ENCODE measurements at places on chromosomes 6 and 20.

GRCh38 chr20:57508381-57508780 lies 16.6 kb downstream of the CTCFL start:
- no peak for DNase-seq

GRCh38 chr6:34317882-34318498 lies 69.2 kb upstream of the SMIM29 start:
- DNase-seq = no peak

GRCh38 chr6:81768150-81768942 lies 15.9 kb upstream of the TENT5A start:
- DNase-seq = no peak

- no peak for DNase-seq
Observed at GRCh38 chr6:4460586-4461475, 315.4 kb upstream of the CDYL start.

- no peak for DNase-seq
Observed at GRCh38 chr20:22106308-22106938, 401.0 kb downstream of the PAX1 start.

GRCh38 chr6:167826896-167827582 lies at the start of gene AFDN:
AFDN (plus strand) TSS chr6:167826911; CDS start chr6:167827133, 222 bp downstream.
- DNase-seq = peak; percentile 66

GRCh38 chr6:65126667-65127066 lies 580.4 kb downstream of the EYS start:
- DNase-seq = no peak

GRCh38 chr20:58884966-58885365 lies 32.5 kb downstream of the GNAS start:
- DNase-seq = no peak

DNA sequence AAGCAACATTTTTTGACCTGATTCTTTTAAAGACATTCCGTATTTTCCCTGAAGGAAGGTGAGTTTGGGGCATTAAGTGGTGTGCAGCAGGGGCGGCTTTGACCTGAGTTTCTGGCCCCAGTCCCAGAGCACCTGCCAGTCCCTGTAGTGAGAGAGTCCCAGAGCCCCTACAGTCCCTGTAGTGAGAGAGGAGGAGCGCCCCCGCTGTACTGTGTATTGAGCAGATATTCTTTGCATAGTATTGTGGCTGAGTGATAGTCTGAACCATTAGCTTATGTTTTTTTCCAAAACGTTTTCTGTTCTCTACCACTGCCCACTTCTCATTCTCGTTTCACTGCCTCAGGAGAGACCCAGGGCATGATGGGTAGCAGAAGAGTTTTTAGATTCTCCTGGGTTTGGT lies 17.2 kb upstream of the SH3BGRL2 start:
- DNase-seq = no peak

DNA sequence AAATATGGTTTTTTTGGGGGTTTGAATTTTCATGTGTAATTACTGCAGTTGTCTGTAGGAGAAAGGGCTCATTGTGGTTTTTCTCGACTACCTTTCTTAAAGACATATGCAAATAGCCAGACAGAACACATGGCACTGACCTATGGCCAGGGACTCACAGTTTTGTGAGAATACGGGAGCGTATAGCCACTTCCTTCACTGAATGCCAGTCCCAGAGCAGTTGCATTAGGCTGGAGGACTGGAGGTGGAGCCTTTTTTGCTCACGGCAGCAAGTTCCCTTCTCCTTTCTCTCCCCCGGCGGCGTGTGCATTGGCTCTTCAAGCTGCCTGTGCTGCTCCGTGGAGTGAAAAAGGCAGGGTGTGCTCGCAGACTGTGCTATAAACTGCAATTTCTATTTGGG lies 114.9 kb downstream of the AKAP7 start:
- DNase-seq = no peak

- no peak for DNase-seq
Observed at GRCh38 chr6:163212123-163212522, 202.4 kb upstream of the QKI start.

- DNase-seq = no peak
Observed at GRCh38 chr6:117467876-117468275, 14.6 kb upstream of the DCBLD1 start.

DNA sequence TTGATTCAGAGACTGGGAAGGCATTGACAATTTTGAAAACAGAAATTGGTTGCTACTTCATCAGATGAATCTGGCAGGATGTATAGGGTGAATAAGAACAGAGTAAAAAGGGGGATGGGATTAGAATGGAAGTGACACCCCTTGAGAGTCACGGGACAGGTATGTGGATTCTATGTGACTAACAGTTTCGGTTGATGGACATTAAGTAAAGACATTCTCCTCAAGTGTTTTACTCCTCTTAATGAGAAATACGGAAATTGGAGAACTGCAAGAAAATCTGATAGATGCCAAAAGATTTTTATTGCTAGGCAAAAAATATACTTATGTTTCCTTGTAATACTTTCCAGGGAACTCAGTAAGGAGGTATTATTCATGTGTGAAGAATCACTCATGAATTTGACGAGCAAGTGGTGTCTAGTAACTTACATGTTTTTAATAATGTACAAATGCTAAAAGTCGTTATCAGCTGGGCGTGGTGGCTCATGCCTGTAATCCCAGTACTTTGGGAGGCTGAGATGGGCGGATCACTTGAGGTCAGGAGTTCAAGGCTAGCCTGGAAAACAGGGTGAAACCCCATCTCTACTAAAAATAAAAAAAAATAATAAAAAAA lies 135.8 kb downstream of the KIF16B start:
- no peak for DNase-seq

DNA sequence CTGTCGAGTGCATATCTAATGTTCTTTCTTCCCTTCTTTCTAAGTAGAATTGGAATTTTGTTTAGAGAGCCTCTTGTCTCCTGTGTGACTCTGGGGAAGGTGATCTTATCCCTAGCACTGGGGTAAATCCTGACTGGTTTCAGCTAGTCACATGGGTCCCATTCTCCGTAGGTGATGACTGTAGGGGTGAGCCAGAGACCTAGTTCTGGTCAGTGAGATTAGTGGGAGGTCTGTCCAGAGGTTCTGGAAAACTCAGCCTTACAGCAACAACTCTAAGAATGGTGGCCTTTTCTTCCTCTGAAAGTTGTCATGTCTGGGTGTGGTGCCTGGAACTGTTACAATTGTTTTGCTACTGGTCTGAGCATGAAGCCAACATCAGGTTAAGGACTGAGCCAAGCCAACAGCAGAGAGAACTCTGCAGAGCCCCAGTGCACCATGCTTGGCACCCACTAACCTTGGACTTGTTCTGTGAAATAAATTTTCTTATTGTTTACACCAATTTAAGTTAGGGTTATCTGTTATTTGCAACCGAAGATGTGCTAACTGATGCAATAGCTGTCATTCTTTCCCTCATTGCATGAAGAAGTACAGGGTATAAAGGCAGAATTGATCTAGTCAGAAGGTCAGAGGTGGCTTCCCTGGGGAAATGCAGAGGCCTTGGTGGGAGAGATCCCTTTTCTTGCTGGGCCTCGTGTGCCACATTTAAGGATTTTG lies 56.8 kb upstream of the TULP4 start:
- no peak for DNase-seq

DNA sequence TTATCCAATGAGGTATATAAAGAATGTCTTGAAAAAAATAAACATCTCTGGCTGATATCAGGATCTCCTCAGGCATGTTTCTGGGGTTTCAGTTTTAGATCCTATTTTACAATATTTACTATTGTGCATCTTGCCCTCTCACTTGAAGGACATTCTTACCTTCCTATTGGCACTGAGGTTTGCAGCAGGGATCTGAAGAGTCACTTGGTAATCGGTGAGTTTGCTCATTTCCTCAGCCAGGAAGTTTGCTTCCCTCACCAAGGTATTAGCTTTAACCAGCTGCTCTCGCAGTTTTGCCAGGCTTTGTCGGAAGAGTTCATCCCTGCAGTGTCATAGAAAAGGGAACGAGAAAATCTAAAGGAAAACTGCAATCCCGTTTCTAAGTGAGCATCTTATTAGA lies 101.9 kb upstream of the NUP153 start:
- DNase-seq = no peak

DNA sequence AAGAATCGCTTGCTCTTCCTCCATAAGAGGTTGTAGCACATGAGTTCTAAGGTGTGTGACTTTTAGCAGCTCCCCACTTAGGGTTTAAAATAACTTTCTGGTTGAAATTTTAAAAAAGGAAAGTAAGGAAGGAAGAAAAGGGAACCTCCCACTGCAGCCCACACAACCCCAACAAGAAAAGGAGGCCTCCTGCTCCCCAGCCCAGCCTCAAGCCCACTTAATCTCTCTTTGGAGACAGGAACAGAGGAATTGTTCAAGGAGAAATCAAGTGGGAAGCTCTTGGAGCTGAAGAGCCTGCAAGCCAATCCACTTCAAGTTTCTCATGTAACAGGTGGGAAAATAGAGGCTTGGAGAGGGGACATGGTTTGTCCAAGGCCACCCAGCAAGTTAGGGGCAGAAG lies 39.1 kb upstream of the PREX1 start:
- DNase-seq = no peak

- DNase-seq = no peak
Observed at GRCh38 chr20:16360668-16361067, 212.6 kb downstream of the KIF16B start.

DNA sequence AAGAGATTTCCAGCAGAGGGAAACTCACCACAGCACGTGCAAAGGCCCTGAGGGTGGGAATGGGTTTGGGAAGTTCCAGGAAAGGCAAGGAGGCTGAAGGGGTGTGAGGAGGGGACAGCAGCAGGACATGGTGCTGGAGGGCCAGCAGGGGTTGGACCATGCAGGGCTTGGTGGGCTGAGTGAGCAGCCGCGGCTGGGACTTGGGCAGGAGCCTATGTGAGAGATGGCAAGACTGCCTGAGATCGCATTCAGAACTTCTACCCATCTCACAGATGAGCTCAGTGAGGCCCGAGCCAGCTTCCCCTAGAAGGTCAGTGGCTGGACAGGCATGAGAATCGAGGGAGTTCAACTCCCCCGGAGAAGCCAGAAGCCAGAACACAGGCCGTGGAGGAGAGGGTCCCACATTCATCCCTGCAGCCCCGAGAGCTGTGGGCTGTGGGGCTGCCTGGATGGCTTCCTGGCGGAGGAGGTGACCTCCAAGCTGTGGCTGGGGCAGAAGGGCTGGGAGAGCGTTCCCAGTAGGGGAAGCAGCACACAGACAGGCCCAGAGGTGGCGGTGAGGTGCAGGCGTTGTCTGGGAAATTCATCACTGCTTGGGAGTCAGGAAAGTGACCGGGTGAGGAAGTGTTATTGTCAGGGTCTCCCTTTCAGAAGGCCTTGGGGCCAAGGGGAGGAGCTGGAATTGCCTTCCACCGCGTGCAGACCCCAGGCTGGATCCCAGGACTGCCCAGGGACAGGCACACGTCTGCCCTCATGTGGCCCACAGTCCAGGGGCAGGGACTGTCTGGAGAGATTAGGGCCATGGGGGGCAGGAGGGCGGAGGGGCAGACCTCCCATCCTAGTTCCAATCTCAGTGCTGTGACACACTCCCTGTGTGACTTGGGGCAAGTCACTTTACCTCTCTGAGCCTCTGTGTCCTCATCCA lies 103.8 kb downstream of the CEBPB start:
- DNase-seq = no peak

DNA sequence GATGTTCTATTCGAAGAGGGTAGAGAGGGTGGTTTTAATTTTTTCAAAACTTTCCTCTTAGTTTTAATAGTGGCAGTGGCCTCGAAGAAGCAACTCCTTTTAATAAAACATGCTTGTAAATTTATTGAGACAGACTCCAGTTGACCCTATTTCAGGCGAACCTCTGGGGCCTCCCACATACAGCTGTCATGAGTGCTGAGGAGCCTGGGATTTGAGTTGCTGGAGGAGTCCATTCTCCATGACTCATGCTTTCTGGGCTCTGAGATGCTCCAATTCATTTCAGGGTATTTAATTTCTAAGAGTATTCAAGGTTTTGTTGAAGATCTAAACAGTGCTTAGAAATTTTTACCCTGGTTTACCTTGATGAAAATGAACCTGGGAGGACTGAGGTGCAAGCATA lies 580.4 kb downstream of the CBLN4 start:
- DNase-seq = no peak

DNA sequence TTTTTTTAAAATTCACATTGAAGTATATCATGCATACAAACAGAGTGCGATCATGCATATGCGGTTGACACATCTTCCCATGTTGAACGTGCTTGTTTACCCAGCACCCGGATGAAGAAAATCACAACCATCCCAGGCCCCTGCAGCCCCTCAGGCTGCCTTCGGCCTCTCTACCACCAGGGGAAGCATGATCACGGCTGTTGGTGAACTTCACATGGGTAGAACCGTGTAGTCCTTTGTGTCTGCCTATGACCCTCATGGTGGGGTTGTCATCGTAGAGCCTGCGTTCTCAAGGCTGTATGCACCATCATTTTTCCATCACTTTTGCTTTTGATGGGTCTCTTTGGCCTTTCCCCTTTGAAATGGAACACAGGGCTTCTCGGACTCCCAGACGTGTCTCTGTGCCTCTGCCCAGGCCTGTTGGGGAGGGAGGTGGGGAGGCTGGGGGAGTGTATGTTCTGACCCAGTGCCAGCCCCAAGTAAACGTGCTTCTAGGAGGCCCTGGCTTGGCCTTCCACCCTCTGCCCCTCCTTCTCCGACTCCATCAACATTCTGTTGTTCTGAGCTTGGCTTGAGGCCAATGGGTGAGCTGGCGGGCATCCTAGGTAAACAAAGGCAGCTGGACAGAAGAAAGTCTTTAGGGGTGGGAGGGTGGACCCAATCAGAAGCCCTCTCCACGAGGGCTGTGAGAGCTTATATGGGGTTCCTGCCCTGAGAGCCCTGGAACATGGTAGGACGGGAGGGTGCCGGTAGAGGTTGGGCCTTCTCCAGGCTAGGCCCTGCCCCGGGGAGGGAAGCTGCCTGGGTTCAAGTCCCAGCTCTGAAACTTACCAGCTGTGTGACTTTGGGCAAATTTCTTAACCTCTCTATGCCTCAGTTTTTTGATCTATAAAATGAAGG lies 39.7 kb downstream of the TGM2 start:
- no peak for DNase-seq

GRCh38 chr6:19204445-19204844 lies 632.7 kb upstream of the ID4 start:
- DNase-seq = no peak

- DNase-seq = no peak
Observed at GRCh38 chr20:20440886-20441658, 73.2 kb downstream of the INSM1 start.
